Spleen (tissue), 13 donors: ENCODE measurements at places on chromosomes 3 and 15.

- H3K27me3 ChIP-seq, result peaks cover 9% of the 10 kb centered on the region
- no peak for DNase-seq
- no peaks in the 10 kb centered on the region for H3K4me1 ChIP-seq
- no peaks in the 10 kb centered on the region for H3K36me3 ChIP-seq
- no peak overlapping the region for H3K27ac ChIP-seq
Observed at GRCh38 chr15:53739187-53739586, 20.3 kb downstream of the WDR72 start.

DNA sequence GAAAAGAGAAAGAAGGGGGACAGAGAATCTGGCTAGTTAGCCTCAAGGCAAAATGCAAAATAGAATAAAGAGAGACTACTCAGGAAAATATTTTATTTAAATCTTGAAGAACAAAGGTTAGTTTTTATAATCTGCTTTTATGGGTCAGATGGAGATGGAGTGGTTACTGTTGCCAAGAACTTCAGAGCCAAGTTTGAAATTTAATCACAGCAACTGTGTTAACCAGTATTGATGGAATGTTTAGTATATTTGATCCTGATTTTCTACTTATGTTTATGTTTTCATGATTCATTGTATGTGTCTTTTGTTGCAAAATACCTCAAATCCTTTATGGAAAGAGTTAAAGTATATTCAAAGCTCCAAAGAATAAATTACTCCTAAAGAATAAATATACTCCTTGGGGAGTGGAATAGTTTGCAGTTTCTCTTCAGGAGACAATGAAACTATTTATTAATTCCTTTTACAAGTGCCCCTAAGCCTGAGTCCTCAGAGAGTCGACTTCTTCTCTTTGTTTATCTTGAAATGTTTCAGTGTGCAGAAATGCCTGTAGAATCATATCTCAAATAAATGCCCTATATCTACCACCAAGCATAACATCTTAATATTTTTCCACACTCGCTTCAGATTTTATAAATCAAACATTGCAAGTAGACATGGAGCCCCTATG lies 60.9 kb upstream of the THSD4 start:
- H3K36me3 ChIP-seq, result no peaks in the 10 kb centered on the region
- H3K27me3 ChIP-seq, result no peaks in the 10 kb centered on the region
- H3K4me3 ChIP-seq, result no peak overlapping the region
- no peaks in the 10 kb centered on the region for H3K4me1 ChIP-seq
- no peak overlapping the region for H3K27ac ChIP-seq

- no peaks in the 10 kb centered on the region for H3K4me1 ChIP-seq
- no peak overlapping the region for H3K27ac ChIP-seq
- H3K27me3 ChIP-seq, result no peaks in the 10 kb centered on the region
- H3K4me3 ChIP-seq, result no peak overlapping the region
Observed at GRCh38 chr3:120854908-120855526, 53.0 kb upstream of the STXBP5L start.

- H3K27me3 ChIP-seq, result no peaks in the 10 kb centered on the region
- peak; percentile 83 for DNase-seq
- H3K36me3 ChIP-seq, result no peaks in the 10 kb centered on the region
- no peak overlapping the region for H3K4me3 ChIP-seq
- H3K27ac ChIP-seq, result no peak overlapping the region
Observed at GRCh38 chr15:57559875-57560274, 31.8 kb upstream of the MYZAP start.

DNA sequence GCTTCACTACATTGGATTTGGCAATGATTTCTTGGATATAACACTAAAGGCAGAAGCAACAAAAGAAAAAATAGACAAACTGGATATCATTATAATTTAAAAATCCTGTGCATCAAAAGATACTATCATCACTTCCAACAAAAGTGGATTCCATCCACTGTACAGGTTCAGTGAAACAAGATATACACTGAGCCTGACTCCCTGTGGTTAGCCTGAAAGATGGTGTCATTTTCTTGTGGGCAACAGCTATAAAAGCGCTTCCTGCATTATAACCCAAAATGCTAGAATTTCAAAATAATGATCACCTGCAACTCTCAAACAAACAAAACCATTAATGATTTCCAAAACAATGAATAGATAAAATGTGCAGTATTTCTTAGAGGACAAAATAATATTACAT lies 39.6 kb upstream of the TBC1D23 start:
- H3K27me3 ChIP-seq, result no peaks in the 10 kb centered on the region
- no peaks in the 10 kb centered on the region for H3K36me3 ChIP-seq

GRCh38 chr15:26805470-26805869 lies 32.6 kb upstream of the GABRB3 start:
- no peaks in the 10 kb centered on the region for H3K27me3 ChIP-seq
- no peaks in the 10 kb centered on the region for H3K36me3 ChIP-seq
- no peak overlapping the region for H3K27ac ChIP-seq

DNA sequence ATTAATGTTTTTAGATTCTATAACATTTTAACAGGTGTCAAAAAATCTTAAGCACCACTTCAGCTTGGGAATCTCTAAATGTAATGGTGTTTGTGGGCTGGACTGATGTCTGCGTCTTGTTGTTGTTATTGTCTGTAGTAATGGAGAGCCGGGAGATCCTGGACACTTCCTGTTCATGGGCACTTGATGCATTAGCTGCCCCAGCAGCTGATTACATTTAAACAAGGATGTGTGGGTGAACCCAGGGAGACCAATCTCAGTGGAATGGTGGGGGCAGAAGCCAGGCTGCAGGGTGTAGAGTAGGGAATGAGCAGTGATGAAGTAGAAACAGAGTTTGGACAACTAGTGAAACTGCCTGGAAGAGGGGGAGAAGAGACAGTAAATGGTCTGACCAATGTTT lies 7.8 kb downstream of the CCR5AS start:
- no peak for DNase-seq
- no peaks in the 10 kb centered on the region for H3K36me3 ChIP-seq
- H3K4me1 ChIP-seq, result peaks cover 18% of the 10 kb centered on the region
- H3K4me3 ChIP-seq, result no peak overlapping the region
- no peak overlapping the region for H3K27ac ChIP-seq

GRCh38 chr3:53939086-53939582 lies 47.5 kb upstream of the SELENOK start:
- no peak overlapping the region for H3K27ac ChIP-seq
- no peak for DNase-seq
- H3K4me1 ChIP-seq, result no peaks in the 10 kb centered on the region
- no peak overlapping the region for H3K4me3 ChIP-seq
- no peaks in the 10 kb centered on the region for H3K36me3 ChIP-seq
- no peaks in the 10 kb centered on the region for H3K27me3 ChIP-seq

GRCh38 chr3:17539436-17539835 lies 203.0 kb downstream of the TBC1D5 start:
- H3K4me3 ChIP-seq, result no peak overlapping the region
- no peak for DNase-seq
- H3K4me1 ChIP-seq, result no peaks in the 10 kb centered on the region
- H3K27me3 ChIP-seq, result no peaks in the 10 kb centered on the region
- no peak overlapping the region for H3K27ac ChIP-seq
